ENCODE measurements at places on chromosomes 4 and X.
A peak's percentile ranks its signal among the peaks of the same experiment; 100 is the strongest.

- DNase-seq, result no peak
Measured at GRCh38 chr4:53010318-53010717, 148.2 kb downstream of the RASL11B start.

- DNase-seq, result no peak
Measured at GRCh38 chr4:113276464-113277170, 227.2 kb downstream of the ANK2 start.

- DNase-seq, result no peak
Measured at GRCh38 chr4:76996445-76996844, 46.9 kb downstream of the SEPTIN11 start.

DNA sequence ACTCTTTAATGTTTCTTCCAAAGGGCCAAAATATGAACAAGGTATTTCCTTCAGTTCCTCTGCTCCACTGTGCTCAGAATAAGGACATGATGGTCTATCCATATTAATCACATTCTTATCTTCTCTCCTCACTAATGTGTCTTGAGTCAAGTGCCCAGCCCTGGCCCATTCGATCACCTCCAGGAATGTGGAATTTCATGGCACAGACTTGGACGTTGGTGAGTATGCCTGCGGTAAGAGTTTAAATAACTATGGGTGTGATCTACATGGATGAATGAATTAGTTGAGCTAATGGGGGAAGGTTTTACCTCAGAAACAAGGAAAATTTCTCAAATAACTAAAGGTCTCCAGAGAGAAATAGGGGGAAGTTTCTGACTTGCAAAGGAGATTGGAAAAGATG lies 174.0 kb downstream of the NPFFR2 start:
- no peak for DNase-seq

DNA sequence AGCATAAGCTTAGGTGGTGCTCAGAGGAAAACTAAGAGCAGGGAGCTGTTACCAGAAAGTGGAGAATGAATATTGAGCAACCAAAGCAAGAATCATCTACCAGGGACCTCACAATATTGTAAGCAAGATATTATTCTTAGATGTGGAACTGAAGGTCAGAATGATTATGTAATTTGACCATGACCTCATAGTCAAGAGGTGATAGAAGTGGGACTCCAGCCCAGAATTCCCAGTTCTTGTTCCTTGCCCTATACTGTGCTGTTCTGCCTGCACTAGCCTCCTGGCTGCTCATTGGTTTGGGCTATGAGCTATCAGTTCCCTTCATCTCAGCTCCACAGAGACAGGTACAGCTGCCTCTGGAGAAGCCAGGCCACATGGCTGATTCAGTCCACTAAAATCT lies 229.4 kb downstream of the LDB2 start:
- DNase-seq, result no peak

DNA sequence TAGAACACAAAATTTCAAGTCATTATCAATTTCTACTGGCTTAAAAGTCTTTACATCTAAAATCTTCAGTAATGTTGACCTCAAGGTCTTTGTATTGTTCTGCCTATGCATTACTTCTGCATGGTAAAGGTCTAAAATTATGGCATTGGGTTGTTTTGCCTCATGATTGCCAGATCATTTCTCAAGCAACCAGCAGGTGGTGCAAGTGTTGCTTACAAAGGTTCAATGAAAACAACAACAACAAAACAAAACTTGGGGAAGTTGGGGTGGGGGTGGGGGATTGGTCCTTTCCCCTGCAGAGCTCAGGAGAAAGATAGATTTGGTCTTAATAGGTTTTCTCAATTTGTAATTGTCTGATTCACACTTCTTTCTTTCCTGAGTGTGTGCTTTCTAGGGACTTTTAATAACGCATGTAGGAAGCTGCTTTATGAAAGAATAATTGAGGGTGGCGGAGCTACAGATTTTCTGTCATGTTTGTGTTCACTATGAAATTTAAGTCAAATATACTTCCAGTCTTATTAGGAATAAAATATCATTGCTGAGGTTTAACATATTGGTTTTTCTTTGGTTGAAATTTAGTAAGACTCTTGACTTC lies 145.1 kb downstream of the COL4A5 start:
- DNase-seq, result peak; percentile 3

DNA sequence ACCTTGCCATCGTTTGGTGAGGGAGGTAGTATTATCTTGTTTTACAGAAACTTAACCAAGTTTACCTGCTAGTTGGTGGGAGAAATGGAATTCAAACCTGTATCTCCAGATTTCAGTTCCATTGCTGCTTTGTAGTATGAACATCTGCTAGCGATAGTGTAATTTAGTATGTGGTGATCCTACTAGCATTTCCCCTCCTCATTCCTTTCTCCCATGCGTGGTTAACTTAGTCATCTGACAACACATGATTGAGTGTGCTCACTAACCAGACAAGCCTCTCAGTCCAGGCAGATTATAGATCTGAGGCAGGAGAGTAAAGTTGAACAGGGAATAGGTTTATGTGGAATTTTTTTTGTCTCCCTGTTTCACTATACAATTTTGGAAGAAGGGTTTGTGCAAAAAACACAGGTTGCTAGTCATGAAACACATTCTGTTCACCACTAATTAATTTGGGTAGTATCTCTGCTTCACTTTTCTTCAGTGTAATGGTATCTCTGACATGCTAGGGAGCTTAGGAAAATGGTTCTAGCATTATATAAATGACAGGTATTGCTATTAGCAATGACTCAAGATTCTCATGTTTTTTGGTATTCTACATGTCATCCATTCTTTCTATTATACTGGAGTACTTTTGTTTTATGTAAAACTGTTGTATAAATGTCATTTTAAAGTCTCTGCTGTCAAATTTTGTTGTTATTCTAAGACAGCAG lies 21.7 kb downstream of the RBPJ start:
- no peak for DNase-seq

GRCh38 chr4:133799717-133800315 lies 401.8 kb downstream of the PABPC4L start:
- DNase-seq, result no peak

DNA sequence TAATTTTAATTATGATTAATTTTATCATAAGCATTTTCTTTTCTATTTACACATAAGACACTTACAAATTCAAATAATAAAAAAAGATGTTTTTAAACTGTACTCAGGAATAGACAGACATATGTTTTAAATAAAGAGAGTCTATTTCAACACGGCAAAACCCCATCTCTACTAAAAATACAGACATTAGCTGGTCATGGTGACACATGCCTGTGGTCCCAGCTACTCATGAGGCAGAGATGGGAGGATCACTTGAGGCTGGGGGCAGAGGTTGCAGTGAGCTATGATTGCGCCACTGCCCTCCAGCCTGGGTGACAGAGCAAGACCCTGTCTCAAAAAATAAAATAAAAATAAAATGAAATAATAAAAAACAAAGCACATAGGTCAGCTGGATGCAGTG lies 14.8 kb downstream of the FAM9B start:
- no peak for DNase-seq

- DNase-seq, result no peak
Measured at GRCh38 chrX:63661676-63662075, 123.3 kb downstream of the ARHGEF9 start.

DNA sequence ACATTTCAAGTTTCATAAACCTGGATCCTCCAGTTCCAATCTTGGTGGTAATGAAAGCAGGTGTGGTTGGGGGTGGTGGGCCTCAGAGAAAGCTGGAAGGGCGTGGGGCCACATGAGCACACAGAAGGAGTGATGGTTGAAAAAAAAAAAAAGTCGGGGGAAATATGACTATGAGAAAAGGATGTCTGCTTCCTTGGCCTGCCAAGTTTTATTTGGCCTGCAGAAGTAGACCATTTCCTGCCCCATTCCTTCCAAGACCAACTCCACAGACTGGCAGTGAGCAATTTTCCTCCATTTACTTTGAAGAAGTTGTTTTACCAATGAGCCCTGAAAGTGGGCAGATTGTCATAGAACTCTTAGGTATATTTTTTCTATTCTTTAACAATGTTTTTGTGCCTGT lies 43.3 kb downstream of the LNX1 start:
- no peak for DNase-seq

DNA sequence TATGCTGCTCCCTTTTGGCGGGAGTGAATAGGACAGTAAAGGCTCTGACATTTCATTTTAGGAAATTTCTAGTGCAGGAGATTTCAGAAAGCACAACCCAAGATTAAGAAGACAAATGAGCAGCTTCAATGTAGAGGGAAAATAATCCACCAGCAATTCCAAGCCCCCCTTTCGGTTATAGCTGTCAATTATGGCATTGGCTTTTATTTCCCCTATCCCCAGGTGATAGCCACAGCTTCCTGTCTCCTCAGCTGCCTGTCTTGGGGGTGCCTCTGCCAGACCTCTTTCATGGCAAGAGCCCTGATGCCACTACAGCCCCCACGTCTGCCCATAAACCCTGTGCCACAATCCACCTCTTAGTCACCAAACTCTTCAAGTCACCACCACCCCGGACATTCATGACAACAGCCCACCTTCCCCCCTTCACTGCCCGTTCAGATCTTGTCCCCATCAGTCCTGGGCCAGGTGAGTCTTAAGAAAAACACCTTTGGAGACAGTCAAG lies 48.4 kb upstream of the CLNK start:
- no peak for DNase-seq

- peak; percentile 33 for DNase-seq
Measured at GRCh38 chr4:2058264-2059045, 672 bp upstream of the NAT8L start.

DNA sequence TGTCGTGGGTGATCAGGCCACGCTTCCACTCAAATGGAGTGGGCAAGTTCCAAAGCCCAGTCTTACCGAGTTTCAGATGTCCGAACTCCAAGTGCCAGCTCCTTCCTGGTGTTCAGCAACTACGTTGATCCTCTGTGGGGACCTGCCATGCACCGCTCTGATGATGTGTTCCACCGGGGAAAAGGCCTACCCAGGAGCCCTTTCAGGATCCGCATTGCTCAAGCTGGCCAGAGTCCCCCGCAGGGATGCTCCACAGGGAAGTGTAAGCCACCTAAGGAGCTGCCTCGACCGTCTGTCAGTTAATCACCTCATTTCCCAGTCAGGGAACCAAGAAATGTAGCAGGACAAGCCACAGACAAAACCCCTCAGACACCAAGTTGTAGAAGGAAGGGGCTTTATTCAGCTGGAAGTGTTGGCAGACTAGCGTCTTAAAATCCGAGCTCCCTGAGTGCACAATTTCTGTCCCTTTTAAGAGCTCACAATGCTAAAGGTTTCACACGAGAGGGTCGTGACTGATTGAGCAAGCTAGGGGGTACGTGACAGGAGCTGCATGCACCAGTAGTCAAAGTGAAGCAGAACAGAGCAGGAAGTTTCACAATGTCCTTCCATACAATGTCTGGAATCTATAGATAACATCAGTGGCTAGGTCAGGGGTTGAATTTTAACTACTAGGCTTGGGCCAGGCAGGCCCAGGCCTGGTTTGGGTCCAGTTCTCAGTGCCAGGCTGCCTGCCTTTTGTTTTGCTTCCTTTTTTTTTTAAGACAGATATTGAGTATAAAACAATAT lies 126.2 kb upstream of the ZDHHC15 start:
- DNase-seq, result no peak

DNA sequence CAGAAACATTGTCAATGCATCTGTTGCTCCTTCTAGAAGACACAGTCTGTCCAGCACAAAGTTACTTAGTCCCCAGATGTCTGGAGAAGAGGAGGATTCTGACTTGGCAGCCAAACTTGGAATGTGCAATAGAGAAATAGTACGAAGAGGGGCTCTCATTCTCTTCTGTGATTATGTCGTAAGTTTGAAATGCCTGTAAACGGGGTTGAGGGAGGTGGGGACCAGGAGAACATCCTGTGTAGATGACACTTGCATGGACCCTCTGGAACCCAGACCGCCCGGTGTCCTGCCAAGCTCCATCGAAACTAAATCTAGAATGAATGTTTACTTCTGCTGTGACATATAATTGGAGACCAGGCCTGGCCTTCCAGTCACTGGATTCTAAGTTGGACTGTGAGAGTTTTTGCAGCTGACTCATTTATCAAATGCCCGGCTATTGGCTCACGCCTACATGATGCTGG lies 45.0 kb upstream of the MSANTD1 start:
- DNase-seq, result no peak

DNA sequence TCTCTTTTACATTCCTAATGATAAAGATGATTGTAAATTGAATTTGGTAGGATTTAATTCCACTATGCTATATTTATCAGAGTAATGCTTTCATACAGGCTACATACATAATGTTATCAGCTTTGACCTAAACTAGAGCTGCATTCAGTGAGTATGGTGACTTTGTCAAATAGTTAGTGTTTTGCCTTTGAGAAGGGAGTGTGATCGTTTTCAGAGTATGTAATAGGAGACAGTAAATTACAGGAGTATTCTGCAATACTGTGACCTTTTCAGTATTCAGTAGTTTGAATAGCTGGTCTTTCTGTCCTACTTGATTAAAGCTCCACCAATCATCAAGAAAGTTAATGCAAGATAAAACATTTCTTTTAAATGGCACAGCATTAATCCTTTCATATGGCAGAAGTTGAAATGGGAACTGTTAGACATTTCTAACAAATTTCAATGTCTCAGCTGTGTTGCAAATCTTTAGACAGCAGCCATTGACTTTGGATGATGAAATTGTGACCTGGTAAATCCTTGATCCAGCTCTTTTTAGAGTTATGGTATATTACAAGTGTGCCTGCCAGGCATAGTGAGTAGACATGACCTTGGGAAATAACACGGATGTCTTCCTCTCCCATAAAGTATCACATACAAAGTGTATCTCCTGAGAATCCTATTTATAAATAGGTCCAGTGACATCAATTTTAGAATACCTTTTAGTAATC lies 455.3 kb downstream of the KCTD8 start:
- no peak for DNase-seq

GRCh38 chrX:10755439-10756334 lies 135.3 kb upstream of the MID1 start:
- DNase-seq, result no peak

DNA sequence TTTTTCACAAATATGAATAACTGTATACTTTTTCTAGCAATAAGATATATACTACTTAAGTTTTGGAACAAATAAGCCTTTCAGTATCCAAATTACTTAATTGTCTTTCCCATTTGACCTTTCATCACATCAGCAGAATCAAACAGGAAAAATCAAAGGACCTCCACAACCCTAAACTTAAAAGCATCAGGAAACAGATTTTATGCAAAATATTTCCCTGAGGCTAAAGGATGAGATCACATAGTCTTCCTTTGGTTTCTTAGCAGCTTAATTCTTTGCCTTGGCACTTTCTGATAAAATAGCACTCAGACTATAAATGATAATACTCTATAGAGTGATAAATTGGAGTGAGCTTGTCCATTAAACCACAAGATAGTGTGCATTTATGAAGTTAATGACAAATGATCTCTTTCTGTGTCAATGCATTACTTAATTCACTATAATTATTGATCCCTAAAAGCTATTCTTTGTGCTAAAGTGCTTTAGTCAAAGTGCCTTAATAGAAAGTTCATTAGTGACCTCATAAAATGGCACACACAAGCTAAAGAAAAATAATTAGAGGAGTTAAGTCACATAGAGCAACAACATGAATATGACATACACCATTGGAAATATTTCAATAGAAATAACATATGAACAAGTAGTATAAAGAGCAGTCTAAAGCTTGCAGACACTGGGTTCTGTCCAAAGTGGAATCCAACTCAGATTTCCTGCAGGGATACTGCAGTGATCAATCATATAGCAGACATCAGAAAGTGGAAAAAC lies 15.7 kb upstream of the NDST3 start:
- no peak for DNase-seq

GRCh38 chrX:149908308-149908707 lies 21.1 kb upstream of the HSFX4 start:
- no peak for DNase-seq

GRCh38 chr4:43776371-43776770 lies 672.2 kb downstream of the KCTD8 start:
- DNase-seq, result no peak

- peak; percentile 12 for DNase-seq
Measured at GRCh38 chr4:73259571-73260090, 1.0 kb upstream of the ANKRD17 start.

Measured in Jurkat, Clone E6-1 (cell line).